Stimulated activated CD8-positive, alpha-beta memory T cell treated with anti-CD3 and anti-CD28 coated beads, Interleukin-7, amount 100 ng/mL, for 4 hours (primary cell): ENCODE measurements at places on chromosomes 11 and 22.

- DNase-seq = no peak
These were observed 12.0 kb upstream of the GDPD5 start for GRCh38 chr11:75537740-75538139.

DNA sequence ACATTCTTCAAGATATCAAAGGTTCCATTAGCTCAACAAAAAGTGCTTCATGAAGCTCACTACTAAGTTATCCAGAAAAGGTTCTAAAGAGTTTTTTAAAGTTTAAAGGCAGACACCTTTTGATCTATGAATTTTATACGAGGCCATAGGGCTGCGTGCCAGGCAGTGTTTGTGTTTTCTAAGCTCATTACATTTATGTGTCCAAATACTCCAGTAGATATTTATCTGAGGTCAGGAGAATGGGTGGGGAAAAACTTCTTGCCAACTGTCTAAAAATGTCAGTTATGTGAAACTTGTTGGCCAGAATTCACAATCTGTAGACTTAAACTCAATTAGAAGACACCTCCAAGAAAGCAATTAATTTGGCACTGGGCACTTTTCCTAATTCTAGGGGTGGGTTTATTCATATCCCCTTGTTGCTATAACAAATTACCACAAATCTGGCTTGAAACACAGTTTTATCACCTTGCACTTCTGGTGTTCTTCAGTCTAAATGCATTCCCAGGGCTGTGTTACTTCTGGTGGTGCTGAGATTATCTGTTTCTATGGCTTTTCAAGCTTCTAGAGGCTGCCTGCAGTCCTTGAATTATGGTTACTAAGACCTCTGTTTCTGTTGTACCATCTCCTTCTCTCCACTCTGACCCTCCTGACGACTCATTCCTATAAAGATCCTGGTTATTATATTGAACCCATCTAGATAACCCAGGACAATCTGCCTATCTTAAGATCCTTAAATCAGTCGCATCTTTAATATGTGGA lies 1030.4 kb upstream of the CNTN5 start:
- no peak for DNase-seq

- no peak for DNase-seq
These were observed 66.2 kb upstream of the NECTIN1 start for GRCh38 chr11:119795231-119795630.

- no peak for DNase-seq
These were observed 20.8 kb downstream of the BBOX1 start for GRCh38 chr11:27061461-27061821.

GRCh38 chr11:103494491-103494890 lies 385.3 kb downstream of the DYNC2H1 start:
- no peak for DNase-seq

DNA sequence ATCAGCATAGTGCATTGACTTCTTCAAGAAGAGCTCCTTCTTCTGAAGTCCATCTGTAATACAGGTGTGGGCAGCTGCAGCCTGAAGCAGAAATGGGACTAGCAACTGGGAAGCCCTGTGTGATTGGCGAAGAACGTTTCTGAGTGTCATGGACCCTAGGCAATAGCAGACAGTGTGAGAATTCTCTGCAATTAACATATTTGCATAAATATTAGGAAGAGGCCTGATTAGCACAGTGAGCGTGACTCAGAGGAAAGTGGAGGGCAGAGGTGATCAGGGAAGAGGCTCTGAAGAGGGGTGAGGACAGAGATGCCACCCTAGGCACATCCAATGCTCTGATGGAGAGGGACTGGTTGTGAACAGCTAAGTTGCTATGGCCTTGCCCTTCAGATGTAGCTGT lies 171.2 kb upstream of the ZBED5 start:
- DNase-seq = no peak

GRCh38 chr22:19962246-19962908 lies 20.8 kb upstream of the TXNRD2 start:
- DNase-seq = no peak

DNA sequence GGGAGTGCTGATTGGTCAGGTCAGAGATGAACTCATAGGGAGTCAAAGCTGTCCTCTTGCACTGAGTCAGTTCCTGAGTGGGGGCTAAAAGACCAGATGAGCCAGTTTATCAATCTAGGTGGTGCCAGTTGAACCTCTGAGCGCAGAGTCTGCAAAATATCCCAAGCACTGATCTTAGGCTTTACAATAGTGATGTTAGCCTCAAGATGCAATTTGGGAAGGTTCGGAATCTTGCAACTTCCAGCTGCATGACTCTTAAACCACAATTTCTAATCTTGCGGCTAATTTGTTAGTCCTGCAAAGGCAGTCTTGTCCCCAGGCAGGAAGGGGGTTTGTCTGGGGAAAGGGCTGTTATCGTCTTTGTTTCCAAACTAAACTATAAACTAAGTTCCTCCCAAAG lies 92.3 kb upstream of the PARVA start:
- no peak for DNase-seq

- DNase-seq = no peak
These were observed 17.0 kb upstream of the DNAJB7 start for GRCh38 chr22:40878922-40879321.

DNA sequence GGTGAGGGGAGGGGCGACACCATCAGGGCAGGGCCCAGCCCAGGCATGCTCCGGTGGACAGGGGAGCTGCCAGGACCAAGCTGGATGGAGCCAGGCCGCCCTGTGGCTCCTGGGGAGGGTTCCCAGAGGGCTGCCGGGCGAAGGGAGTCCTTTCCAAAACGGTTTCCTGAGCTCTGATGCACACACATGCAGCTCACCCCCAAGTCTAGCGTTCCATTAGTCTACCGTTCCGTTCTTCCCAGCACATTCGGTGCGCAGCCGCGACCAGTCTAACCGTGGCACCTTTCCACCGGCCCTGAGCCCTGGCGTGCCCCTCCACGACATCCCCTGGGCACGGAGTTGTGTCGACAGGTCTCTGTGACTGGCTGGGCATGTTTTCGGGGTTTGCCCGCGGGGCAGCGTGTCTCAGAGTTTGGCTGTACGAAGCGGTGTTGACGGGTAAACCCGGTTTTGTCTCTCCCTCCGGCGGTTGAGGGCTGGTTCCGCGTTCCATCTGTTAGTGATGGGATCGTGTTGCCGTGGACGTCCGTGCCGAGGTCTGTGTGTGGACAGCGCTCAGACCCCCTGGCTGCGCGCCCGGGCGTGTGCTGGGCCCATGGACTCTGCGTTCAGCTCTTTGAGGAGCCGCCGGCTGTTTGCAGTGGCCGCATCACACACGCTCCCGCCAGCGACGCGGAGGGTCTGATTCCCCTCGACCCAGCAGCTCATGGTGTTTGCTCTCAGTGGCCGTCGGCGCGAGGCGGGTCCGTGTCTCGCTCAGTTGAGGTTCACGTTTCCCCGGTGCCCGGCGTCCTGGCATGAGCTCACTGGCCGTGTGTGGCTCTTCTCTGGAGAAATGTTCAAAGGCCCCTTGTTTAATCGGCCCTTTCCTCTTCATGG lies 121.2 kb downstream of the IGLL1 start:
- DNase-seq = no peak

GRCh38 chr22:19149047-19149883 lies 827 bp downstream of the GSC2 start:
- DNase-seq = no peak

GRCh38 chr11:92843455-92843854 lies 126.0 kb upstream of the MTNR1B start:
- DNase-seq = no peak

GRCh38 chr11:126129727-126130671 lies 67.3 kb upstream of the CDON start:
- DNase-seq = no peak

GRCh38 chr11:32426819-32427615 lies 8.3 kb downstream of the WT1 start:
- no peak for DNase-seq

- DNase-seq = no peak
These were observed 5.1 kb upstream of the SEPTIN5 start for GRCh38 chr22:19709063-19709769.

- no peak for DNase-seq
These were observed 101.0 kb downstream of the PDE2A start for GRCh38 chr11:72573072-72573854.

DNA sequence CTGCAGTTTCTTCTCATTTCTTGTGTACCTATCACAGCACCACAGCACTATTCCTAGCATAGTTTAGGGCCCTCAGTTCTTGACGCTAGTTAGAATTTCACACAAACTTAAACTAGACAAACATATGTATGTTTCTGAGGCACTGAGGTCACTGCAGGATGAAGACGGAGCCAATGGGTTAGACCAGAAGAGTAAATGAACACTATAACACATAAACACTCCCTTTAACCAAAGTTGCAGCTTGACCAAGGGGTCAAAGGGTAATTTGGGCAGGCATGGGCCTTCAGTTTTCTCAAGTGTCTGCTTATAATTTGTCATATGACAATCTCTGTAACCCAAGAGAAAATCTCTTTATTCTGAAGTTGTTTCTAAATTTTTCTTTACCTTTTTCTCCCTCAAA lies 12.9 kb upstream of the HBE1 start:
- DNase-seq = no peak

- DNase-seq = no peak
These were observed 6.5 kb downstream of the OR4D6 start for GRCh38 chr11:59463190-59463641.

DNA sequence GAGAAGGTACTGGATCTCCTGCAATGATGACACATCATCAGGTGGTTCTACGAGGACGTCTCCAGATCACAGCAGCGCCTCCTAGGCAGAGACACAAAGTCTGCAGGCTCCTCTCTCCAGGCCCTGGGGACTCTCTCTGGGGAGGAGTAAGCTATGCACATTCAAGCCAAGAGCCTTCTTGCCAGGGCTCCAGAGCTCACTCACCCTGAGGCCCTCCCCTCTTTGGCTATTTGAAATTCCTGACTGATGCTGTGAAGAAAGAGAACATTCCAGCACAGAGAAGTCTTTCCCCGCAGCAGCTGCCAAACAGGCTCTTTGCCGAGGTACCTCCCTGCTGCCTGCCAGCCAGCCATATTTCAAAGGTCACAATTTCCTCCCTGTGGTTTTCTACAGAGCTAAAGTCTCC lies 204.9 kb downstream of the CSNK2A3 start:
- no peak for DNase-seq

GRCh38 chr11:42465623-42466022 lies 846.2 kb upstream of the API5 start:
- DNase-seq = no peak

GRCh38 chr11:78365381-78365792 lies 52.2 kb downstream of the GAB2 start:
- no peak for DNase-seq

- no peak for DNase-seq
These were observed 5.1 kb downstream of the NECTIN1 start for GRCh38 chr11:119723952-119724325.

GRCh38 chr22:44147821-44148574 lies 32.7 kb upstream of the PARVG start:
- no peak for DNase-seq

DNA sequence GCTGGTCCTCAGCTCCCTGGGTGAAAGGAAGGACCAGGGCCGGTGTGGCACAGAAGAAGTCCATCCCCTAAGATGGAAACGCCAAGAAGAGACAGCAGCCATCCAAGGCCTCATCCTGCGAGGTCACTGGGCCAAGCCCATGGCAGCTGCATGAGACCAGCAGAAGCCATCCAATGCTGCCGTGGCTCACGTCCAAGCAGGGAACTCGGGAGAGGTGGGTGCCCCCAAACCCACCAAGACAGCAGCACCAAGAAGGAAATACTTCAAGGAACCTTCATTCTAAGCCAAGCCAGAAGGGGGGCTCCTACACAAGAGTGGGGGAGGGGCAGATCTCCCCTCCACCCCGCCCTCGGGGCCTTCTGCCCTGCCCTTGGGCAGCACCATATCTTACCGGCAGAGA lies 49.6 kb downstream of the IGSF9B start:
- no peak for DNase-seq

GRCh38 chr11:6611963-6612212 lies 128 bp downstream of the TAF10 start:
- DNase-seq = no peak

GRCh38 chr11:112453601-112454577 lies 193.2 kb upstream of the PLET1 start:
- no peak for DNase-seq

DNA sequence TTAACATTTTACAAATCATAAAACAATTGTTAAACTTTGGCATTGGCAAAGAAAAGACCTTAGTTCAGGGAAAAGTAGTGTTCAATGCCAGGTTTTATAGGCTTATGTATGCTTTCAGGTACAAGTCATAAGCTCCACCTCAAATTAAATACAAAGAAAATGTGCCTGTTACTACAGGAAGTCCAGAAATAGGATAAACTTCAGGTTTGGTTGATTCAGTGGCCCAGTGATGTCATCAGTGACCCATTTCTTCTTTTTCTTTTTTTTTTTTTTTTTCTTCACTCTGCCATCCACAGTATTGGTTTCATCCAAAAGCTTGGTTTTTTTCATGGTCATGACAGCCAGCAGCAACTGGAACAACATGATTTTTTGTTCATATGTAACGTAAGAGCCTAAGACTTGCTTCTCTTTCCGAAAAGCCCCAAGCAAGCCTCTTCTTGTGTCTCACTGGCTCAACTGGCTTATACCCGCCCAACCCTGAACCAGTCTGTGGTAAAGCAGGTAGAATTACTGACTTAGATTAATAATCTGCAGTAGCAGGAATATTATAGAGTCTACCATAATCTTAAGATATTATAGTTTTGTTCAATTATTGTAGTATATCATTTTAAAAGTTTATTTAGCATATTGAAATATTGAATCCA lies 46.2 kb downstream of the TTC17 start:
- DNase-seq = no peak

DNA sequence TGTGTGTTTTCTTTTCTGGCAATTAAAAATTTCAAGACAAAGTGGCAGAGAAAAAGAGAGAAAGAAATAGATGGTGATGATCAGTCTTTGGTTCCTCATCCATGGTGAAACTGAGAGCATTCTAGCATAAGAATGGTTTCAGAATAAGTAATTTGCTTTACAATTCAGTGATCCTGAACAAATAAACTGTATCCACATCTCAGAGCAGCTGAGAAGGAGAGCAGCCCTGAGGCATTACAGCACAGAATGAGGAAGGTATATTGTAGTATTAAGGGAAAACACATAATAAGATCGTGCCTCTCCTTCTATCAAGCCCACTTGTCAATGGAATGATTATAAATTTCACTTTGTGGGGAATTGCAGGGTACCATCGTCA lies 17.4 kb downstream of the LUZP2 start:
- no peak for DNase-seq
